ENCODE measurements at places on chromosomes 12 and 14. TPM values are rescaled to one million over a fixed set of nuclear protein-coding genes. Genes with fewer than 3 reads are reported as not detected.
A peak's percentile ranks its signal among the peaks of the same experiment; 100 is the strongest.

GARIN6 gene
- not detected for total RNA-seq

ASPG gene
- total RNA-seq: not detected

ABCD2 gene
- not detected for total RNA-seq

RNF31 gene
- total RNA-seq: 38.8 TPM

ACSM4 gene
- total RNA-seq: not detected

WNT1 gene
- total RNA-seq: not detected

DNA sequence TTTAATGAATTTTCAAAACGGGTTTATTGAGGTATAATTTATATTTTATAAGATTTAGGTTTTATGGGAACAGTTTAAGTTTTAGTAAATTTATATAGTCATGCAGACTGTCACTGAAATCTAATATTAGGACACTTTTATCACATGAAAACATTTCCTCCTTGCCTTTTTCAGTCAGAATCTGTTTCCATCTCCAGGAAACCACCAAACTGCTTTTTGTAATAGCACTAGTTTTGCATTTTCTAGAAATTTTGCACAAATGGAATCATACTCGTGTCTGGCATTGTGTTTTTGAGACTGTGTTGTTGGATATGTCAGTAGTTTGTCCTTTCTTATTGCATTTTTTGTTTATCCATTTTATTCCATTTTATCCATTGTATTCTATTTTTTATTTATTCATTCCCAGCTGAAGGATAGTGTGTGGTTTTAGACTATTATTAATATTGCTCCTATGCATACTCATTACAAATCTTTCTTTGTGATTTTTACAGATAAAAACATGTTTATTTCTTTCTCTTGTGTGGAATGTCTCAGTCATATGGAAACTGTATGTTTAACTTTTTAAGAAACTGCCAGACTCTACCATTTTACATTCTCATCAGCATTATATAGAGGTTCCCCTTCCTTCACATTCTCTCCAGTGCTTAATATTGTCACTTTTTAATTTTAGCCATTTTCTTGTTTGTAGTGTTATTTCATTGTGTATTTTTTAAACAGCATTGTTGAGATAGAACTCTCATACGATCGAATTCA lies 26.5 kb downstream of the PALS1 start:
- H3K27ac ChIP-seq: peak overlapping the region; percentile 67
- peaks cover 62% of the 10 kb centered on the region for H3K4me1 ChIP-seq
- DNase-seq: no peak
- H3K27me3 ChIP-seq: no peaks in the 10 kb centered on the region
- no peaks in the 10 kb centered on the region for H3K36me3 ChIP-seq

- H3K4me3 ChIP-seq: no peak overlapping the region
- no peak for DNase-seq
- H3K27ac ChIP-seq: no peak overlapping the region
- peaks cover 3% of the 10 kb centered on the region for H3K4me1 ChIP-seq
- H3K27me3 ChIP-seq: peaks cover 49% of the 10 kb centered on the region
- H3K36me3 ChIP-seq: peaks cover 2% of the 10 kb centered on the region
These were observed 61.5 kb downstream of the IQSEC3 start for GRCh38 chr12:128079-128478.

- no peaks in the 10 kb centered on the region for H3K4me1 ChIP-seq
- DNase-seq: no peak
- no peaks in the 10 kb centered on the region for H3K36me3 ChIP-seq
- no peak overlapping the region for H3K4me3 ChIP-seq
- no peak overlapping the region for H3K27ac ChIP-seq
These were observed 121.2 kb downstream of the CRACR2A start for GRCh38 chr12:3631759-3632158.

- H3K4me3 ChIP-seq: no peak overlapping the region
- no peaks in the 10 kb centered on the region for H3K4me1 ChIP-seq
- H3K36me3 ChIP-seq: no peaks in the 10 kb centered on the region
- H3K27me3 ChIP-seq: peaks cover 25% of the 10 kb centered on the region
- no peak for DNase-seq
These were observed 39.7 kb upstream of the FAM222A start for GRCh38 chr12:109673884-109674283.

GRCh38 chr12:82361461-82361915 lies 3.2 kb downstream of the METTL25 start:
- H3K27ac ChIP-seq: no peak overlapping the region
- H3K36me3 ChIP-seq: peaks cover 3% of the 10 kb centered on the region
- H3K4me3 ChIP-seq: no peak overlapping the region

DNA sequence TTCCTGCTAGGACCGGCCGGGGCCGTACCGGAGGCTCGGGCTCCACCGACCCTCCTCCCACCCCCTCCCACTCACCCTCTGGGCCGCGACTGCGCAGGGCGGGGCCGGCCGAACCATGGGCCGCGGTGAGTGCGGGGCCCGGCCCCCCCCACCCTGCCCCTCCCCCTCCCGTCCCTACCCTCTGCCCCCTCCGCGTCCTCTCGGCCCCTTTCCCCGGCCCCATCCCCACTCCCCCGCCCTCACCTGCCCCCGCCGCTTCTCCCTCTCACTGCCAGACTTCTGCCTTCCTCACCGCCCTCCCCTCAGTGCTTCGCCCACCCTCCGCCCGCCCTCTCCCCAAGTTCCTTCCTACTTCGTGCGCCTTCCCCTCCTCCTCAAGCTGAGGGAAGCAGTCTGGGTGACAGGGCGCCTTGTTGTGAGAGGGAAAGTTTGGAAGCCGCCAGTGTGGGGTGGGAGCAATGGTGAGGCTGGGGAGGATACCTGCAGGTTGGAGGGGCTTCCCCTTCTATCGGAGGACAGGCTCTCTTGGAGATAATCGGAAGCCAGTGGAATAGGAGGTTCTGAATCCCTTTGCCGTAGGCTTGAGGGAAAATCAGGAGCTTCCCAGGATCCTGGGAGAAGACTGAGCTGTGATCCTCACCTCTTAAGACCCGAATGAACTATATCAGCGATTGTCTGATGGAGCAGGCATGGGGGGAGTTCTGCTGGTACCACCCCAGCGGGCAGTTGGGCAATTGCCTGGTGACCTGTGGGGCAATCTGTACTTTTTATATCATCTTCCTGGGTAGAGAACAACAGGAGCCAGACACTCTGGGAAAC lies 472 bp downstream of the MBD6 start:
- H3K27me3 ChIP-seq: no peaks in the 10 kb centered on the region
- no peak for DNase-seq
- peaks cover 25% of the 10 kb centered on the region for H3K36me3 ChIP-seq
- H3K4me3 ChIP-seq: peak overlapping the region; percentile 96
- peak overlapping the region; percentile 97 for H3K27ac ChIP-seq

DNA sequence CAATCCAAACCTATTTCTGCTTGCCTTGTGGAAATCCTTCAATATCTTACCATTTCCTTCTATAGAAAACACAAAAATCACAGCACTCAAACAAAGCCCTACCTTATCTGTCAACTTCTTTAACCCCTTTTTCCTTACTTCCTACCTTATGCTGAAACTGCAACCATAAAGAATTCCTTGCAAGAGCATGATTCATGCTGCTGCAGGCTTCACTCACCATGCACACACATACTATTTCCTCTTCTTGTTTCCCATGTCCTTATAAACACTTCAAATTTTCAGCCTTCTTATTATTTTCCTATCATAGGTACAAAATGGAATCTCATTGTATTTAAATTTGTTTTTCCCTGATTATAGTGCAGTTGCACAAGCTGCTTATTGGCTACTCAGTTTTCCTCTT lies 23.3 kb downstream of the LMNTD1 start:
- H3K27ac ChIP-seq: no peak overlapping the region
- H3K27me3 ChIP-seq: no peaks in the 10 kb centered on the region
- DNase-seq: no peak
- H3K4me1 ChIP-seq: no peaks in the 10 kb centered on the region
- H3K4me3 ChIP-seq: no peak overlapping the region

Measured in chondrocyte (in vitro differentiated cells).